T-helper 17 cell (primary cell): ENCODE measurements at places on chromosomes 6 and 20. TPM values are rescaled to one million over a fixed set of nuclear protein-coding genes. Genes with fewer than 3 reads are reported as not detected.
A peak's percentile ranks its signal among the peaks of the same experiment; 100 is the strongest.

AGER gene
- 27.4 TPM for total RNA-seq

GRCh38 chr20:36179170-36179945 is 24.8 kb downstream of the EPB41L1 start:
- DNase-seq = no peak
- H3K4me3 ChIP-seq = no peak overlapping the region
- no peaks in the 10 kb centered on the region for H3K4me1 ChIP-seq
- no peak overlapping the region for H3K27ac ChIP-seq

DNA sequence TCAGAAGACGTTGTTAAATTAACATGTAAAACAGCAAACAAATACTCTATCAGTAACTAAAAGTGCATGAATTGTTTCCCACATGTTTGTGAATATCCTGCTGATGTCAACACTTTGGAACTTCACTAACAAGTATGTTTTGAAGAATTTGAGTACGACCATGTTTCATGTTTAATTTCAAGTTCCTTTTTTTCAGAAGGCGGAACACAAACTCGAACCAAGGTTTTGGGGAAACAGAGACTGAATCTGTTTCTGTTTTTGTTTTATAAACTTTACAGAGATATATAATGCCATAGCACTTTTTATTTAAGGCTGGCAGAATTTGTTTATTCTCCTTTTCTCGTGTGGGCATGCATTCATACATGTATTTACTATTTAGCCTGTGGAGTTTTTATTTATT is 509.3 kb upstream of the CITED2 start:
- H3K27ac ChIP-seq = no peak overlapping the region
- no peaks in the 10 kb centered on the region for H3K36me3 ChIP-seq
- DNase-seq = no peak
- H3K27me3 ChIP-seq = peaks cover 13% of the 10 kb centered on the region
- H3K4me1 ChIP-seq = peaks cover 4% of the 10 kb centered on the region

- no peak for DNase-seq
- no peaks in the 10 kb centered on the region for H3K36me3 ChIP-seq
- H3K27ac ChIP-seq = no peak overlapping the region
- no peak overlapping the region for H3K4me3 ChIP-seq
These were observed 112.2 kb upstream of the HEY2 start for GRCh38 chr6:125637207-125637606.

TBXT gene
- not detected for total RNA-seq

DNA sequence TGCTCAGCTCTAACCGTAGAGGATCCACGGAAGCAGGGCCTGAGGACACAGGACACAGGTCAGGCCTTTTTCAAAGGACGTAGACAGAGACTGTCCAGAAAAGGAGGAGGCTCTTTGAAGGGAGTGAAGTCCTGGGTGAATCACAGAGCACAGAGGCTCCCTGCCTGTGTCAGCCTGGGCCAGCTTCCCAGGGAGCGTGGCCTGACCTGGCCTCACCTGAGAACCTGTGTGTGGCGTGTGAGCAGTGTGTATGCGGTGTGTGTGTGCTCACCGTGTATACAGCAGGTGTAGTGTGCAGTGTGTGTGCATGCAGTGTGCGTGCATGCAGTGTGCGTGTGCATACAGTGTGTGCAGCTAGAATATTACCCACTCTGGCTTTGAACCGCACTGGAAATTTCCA is 56.0 kb upstream of the FNDC1 start:
- DNase-seq = no peak
- H3K27me3 ChIP-seq = no peaks in the 10 kb centered on the region
- no peak overlapping the region for H3K4me3 ChIP-seq
- H3K4me1 ChIP-seq = peaks cover 23% of the 10 kb centered on the region
- no peaks in the 10 kb centered on the region for H3K36me3 ChIP-seq

SLC35D3 gene
- total RNA-seq = 1.6 TPM

SLC16A10 gene
- total RNA-seq = 6.3 TPM

DNA sequence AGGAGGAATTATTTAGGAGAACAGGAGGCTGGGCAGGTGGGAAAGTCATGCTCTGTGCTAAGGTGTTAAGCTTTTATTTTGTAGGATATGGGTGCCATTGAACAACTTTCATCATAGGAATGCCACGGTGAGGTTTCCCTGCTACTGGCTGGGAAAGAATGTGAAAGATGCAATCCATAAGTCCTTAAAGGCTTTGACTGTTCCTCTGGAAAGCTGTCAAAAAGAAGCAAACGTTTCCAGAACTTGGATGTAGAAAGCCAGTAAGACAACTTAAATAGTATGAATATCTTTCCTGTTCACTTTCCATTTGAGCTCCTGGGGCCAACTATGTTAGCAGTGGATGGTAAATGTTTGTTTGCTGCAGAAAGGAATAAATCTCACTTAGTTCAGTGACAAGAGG is 574.4 kb downstream of the RNF144B start:
- no peaks in the 10 kb centered on the region for H3K4me1 ChIP-seq
- no peaks in the 10 kb centered on the region for H3K27me3 ChIP-seq
- H3K36me3 ChIP-seq = no peaks in the 10 kb centered on the region
- H3K4me3 ChIP-seq = no peak overlapping the region
- no peak overlapping the region for H3K27ac ChIP-seq

DNA sequence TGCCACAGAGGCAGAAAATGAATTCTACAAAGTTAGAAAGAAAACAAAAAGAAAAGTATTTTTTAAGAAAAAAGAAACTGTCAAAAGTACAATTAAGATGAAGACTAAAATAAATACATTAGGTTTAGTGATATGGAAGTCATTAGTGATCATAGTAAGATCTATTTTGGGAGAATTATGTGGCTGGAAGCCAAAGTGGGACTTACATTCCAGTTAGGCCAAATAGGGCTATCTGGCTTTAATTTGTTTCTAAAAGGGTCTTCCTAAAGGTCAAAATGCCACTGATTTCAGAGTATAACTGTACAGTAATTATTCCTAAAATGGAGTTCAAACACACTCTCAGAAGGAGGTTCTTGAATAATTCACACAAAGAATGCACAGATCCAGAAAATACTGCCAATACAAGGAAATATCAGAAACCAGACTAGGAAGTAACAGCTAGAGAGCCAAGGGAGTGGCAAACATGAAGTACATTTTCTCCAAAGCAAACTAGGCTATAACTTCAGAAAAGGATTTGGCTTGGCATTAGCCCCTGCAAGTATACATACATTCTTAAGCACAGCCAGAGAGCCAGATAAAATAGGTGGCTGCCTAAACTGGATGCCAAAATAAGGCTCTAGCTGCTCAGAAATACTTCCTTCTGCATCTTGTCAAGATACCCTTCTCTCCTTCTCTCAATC is 45.3 kb downstream of the PDSS2 start:
- H3K27me3 ChIP-seq = no peaks in the 10 kb centered on the region
- no peak for DNase-seq
- H3K36me3 ChIP-seq = peaks cover 5% of the 10 kb centered on the region
- no peak overlapping the region for H3K27ac ChIP-seq
- no peak overlapping the region for H3K4me3 ChIP-seq

DNA sequence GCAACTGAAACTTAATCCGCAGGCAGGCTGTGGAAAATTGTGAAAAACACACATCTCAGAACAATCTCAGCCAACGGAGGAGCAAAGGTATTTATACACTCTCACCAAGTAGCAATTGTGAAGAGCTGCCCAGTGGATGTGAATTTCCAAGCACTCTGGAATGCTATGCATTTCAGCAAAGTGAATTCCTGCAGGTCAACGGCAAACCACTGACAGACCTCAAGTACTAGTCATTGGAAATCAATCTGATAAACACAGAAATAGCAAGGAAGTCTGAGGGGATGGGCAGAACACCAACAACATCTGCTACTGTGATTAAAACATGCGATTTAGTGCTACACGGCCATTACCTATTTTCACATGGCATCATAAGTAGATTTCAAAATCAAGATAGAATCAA is 429.1 kb downstream of the HTR1B start:
- H3K27me3 ChIP-seq = no peaks in the 10 kb centered on the region
- no peak overlapping the region for H3K27ac ChIP-seq
- H3K36me3 ChIP-seq = no peaks in the 10 kb centered on the region
- no peak for DNase-seq
- no peak overlapping the region for H3K4me3 ChIP-seq
- H3K4me1 ChIP-seq = no peaks in the 10 kb centered on the region

TMEM14A gene
- 8.7 TPM for total RNA-seq

GRCh38 chr6:31558631-31559500 is 11.5 kb downstream of the NFKBIL1 start:
- peak; percentile 63 for DNase-seq
- peak overlapping the region; percentile 95 for H3K27ac ChIP-seq
- peaks cover 53% of the 10 kb centered on the region for H3K4me1 ChIP-seq
- peaks cover 9% of the 10 kb centered on the region for H3K36me3 ChIP-seq
- peak overlapping the region; percentile 94 for H3K4me3 ChIP-seq

- no peak overlapping the region for H3K4me3 ChIP-seq
- H3K4me1 ChIP-seq = no peaks in the 10 kb centered on the region
- H3K36me3 ChIP-seq = no peaks in the 10 kb centered on the region
- no peak for DNase-seq
These were observed 42.9 kb upstream of the UFL1 start for GRCh38 chr6:96478695-96479094.

DNA sequence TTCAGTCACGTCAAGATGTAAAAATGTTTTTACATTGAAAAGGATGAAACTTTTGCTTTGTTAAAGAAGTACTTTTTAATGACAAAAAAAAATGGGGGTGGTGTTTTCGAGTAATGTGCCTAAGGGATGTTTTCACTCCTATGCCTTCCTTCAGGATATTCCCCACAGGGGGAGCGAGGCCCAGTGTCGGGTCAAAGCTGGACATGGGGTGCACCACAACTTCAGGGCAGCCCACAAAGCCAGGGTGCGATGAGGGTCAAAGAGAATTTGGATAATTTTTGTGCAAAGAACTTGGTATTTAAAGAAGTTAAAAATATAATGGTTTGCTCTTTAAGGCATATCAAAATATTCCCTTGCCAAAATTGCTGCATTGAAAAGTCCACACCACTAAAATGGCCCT is 247.8 kb downstream of the KCNQ5 start:
- no peak overlapping the region for H3K4me3 ChIP-seq
- DNase-seq = no peak
- H3K36me3 ChIP-seq = no peaks in the 10 kb centered on the region
- no peak overlapping the region for H3K27ac ChIP-seq
- H3K27me3 ChIP-seq = no peaks in the 10 kb centered on the region
